ENCODE measurements at places on chromosomes 1 and 21. TPM values are rescaled to one million over a fixed set of nuclear protein-coding genes. Genes with fewer than 3 reads are reported as not detected.

The BGLAP gene
- not detected for total RNA-seq

GRCh38 chr1:110120960-110121561 lies 8.8 kb downstream of the UBL4B start:
- no peak for DNase-seq

- DNase-seq, result no peak
These were observed 32.6 kb downstream of the B3GALT5 start for GRCh38 chr21:39645331-39645730.

GRCh38 chr1:172682812-172683211 lies 23.9 kb downstream of the FASLG start:
- no peak for DNase-seq

- no peak for DNase-seq
These were observed 85.4 kb downstream of the CCDC185 start for GRCh38 chr1:223478606-223479005.

DNA sequence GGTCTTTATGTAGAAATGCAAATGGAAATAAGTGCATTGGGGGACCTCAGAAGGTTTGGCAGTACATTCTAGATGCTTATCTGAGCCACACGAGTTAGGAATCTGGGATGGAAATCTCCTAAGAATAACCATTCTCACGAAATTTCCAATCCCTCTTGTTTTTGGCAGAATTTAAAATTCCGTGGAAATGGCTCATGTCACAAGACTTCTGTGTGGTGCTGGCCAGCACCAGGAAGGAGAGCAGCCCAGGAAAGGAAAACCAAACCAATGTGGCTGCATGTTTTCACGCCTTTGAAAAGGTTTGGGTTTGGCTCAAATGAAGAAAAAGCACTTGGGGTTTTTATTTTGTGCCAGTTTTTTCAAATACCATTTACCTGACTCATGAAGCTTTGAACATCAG lies 80.1 kb upstream of the KCNK2 start:
- no peak for DNase-seq

DNA sequence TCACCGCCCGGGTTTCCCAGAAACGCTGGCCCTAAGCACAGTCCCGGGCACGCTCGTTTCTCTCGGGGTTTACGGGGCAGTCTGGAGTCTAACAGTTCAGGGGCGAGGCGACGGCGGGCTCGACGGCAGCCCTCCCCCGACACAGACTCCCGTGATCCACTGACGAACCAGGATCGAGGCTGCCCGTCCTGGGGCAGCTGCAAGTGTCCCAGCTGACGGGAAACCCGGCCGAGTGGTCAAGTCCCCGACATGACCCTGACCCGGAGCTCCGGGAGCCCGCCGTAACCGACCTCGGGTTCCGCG lies 494 bp downstream of the UBE2J2 start:
- DNase-seq, result no peak

DNA sequence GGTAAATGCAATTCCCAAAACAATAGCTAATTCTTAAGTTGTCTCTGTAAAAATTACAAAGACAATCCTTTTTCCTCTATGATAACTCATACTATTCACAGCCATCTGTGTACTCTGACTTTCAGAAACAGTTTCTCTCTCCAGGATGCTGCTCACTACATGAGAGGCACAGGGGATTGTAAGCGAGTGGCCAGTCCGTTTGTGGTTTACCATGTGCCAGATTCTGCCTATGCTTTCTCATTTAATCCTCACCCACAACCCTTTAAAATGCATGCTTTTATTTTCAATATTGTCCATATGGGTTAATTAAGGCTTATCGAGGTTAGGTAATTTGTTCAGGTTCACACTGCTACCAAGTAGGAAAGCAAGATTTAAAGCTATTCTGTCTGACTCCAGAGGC lies 23.0 kb downstream of the RGS1 start:
- no peak for DNase-seq

The CAPZB gene
- total RNA-seq, result 122 TPM

GRCh38 chr1:2331200-2331544 lies 60.2 kb downstream of the MORN1 start:
- no peak for DNase-seq

DNA sequence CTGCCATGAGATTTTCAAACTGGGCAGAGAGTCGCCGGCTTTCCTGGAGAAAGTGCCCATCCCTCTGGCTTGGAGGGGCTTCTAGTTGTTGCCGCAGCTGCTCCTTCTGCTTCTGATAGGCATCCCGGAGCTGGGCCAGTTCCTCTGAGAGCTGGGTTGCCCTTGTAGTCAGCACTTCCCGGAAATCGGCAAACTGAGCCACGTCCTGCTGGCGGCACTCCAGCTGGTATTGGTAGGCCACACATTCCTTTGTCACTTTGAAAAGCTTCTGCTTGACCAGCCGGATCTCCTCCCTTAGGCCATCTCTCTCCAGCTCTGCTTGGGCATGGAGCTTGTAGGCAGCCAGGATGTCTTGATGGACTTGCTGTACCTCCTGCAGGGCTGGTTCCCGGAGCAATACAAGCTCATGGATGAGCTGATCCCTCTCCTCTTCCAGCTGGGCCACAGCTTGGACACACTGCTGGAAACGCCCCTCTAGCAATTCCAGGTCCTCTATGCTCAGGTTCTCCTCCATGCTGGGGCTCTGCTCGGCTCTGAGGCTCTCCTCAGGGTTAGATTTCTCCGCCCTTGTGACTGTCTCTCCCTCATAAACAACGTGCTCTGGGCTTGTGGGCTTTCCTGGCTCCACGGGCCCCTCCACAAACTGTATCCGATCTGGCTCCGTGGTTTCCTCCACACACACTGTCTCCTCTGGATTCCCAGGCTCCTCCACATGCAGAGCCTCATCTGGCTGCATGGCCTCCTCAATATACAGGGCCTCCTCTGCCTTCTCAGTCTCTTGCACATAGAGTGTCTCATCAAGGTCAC lies 7.3 kb downstream of the SYNC start:
- DNase-seq, result peak; percentile 89

The GPR89A gene
- total RNA-seq, result 15.2 TPM

DNA sequence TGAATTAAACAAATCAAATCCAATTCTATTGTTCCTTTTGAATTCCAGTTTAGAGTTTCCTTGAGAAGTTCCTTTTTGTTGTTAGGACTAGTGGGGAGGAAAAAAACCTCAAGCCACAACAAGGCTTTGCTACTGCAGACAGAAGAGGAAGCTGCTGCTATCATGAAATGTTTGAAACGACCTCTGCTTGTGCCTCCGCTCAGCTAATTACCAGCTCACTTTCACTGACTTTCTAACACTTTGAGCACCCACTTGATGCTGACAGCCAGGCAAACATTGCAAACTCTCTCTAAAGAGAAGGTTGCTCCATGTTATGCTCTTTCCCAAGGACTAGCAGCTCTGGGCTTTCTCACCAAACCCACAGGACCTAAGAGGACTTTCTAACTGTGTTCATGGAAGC lies 203.9 kb upstream of the PROX1 start:
- no peak for DNase-seq

GRCh38 chr1:213585959-213586586 lies 401.7 kb upstream of the PROX1 start:
- no peak for DNase-seq

DNA sequence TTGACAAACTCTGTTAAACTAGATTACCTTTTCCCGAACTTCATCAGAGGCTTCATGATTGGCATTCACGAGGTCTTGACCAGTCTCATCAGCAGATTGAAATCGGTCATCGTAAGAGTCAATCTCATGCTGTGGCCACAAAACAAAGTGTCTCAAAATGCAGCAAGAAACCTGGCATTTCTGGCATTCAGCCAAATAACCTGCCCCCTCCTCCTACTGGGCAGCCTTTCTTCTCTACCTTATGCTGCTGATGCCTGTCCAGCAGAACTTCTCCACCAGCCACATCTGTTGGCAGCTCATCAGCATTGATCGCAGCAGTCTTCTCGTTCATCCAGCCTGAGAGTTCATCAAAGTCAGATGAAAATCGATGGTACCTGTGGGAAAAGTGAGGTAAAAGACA lies 12.2 kb downstream of the SPTA1 start:
- no peak for DNase-seq

DNA sequence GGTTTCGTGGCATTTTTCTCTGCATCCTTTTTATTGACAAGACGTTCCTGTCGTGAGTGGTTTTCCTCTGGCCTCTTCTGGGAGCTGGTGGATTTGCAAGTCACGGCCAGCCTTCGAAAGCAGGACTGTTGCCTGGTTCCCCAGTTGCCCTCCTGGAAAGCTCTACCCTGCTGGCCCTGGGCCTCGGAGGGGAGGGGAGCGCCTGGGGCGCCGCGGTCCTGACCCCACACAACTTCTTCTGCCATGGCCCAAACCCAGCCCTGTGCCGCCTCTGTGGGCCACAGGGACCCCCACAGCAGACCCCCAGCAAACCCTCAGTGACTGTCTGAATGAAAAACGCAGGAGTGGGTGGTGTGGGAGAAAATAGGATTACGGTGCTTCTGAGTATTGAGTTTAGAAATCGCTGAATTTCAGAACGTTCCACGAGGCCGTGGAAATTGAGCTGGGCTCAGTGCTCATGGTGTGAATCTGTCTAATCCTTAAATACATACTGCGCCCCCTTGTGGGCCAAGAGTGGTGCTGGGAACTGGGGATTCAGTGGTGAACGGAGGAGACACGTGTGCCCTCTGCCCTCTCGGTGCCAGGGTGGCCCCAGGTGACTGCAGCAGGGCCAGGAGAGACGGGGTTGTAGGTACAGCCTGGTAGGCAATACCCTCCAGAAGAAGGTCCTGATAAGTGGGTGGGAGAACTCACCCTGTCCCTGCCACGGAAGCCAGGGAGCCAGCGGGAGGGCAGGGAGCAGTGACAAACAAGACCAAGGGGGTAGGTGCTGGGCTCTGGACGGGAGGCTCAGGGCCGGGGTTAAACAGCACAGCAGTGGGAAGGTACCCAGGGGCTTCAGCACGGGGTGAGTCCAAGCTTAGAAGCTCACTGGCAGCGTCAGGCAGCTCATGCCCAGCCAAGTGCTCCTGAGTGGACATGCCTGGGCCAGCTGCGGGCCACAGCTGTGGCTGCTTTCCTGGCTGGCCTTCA lies 101.2 kb upstream of the COL6A1 start:
- DNase-seq, result no peak

- DNase-seq, result peak; percentile 86
These were observed 35.5 kb upstream of the HHAT start for GRCh38 chr1:210293171-210293607.

The MAN1C1 gene
- total RNA-seq, result 9.4 TPM

The HCRTR1 gene
- total RNA-seq, result 0.43 TPM

The RHEX gene
- total RNA-seq, result not detected

The OLIG2 gene
- total RNA-seq, result not detected

- DNase-seq, result no peak
These were observed 106.6 kb downstream of the VPS13D start for GRCh38 chr1:12336413-12336812.

The NENF gene
- total RNA-seq, result 56.8 TPM

DNA sequence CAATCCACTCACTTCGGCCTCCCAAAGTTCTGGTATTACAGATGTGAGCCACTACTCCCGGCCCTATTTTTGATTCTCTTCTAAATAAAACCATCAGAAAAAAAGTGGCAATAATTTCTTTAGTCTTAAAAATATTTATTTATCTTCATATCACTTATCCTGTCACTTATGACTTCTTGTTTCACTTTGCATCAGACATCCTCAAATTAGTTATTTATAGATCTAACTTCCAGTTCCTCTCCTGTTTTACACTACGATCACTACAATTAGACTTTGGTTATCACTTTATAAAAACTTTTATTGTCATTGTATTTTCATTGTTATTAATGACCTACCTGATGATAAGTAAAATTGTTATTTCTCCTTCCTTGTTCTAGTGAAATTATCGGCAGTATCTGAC lies 783.4 kb upstream of the BRINP3 start:
- no peak for DNase-seq

DNA sequence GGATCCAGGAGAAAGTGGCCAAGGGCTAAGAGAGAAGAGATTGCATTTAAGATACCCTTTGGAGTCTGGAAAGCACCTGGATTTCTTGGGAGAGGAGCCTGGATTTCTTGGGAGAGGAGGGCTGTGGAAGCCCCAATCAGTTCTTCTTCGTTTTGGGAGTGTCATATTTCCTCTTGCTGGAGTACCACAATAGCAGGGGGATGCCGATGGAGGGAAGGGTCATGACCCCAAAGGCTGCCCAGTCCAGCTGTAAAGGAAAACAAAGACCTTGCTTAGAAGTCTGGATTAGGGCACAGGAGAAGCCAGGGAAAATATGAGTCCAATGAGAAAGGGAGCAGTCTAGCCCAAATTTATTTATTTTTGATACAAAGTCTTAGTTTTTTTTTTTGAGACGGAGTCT lies 11.3 kb downstream of the SSR2 start:
- DNase-seq, result no peak

DNA sequence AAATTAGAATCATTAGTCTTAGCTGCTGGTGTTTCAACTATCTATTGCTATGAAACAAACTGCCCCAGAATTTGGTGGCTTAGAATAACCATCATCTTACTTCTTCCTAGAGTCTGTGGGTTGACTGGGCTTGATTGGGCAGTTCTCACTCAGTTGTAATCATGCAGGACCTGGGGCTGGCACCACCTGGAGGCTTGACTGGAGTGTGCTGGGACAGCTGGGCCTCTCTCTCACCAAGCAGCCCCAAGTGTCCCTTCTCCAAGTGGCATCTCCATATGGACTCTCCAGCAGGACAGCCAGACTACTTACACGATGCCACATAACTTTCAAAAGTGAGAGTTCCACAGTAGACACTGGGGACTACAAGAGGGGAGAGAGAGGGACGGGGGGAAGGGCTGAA lies 140.3 kb upstream of the ATP1B1 start:
- DNase-seq, result no peak

The ZFP69B gene
- 0.52 TPM for total RNA-seq

DNA sequence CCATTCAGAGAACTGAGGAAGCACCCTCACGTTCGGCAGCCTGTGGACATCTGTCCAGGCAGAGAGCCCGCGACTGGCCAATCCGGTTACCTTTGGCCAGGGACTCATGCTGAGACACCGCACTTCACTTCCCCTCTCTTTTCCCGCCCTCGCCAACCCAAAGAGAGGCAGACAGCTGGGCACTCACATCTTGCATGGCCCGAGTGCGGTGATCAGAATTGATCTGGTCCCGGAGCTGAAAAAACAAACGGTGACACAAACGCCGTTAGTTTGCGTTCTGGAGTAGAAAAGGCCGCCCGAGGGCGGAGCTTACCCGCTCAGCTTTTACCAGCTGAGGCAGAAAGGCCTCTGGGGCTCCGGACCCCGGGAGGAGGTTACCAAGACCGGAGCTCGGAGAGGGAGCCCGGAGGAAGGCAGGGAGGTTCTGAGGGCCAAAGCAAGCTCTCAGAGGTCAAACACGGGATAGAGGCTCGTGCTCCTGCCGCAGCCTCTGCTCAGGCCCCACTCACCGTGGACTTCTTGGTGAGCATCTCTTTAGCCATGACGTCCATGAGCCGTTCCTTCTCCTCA lies 376 bp downstream of the SF3A3 start:
- DNase-seq, result no peak

- no peak for DNase-seq
These were observed 37.9 kb upstream of the CACNA1E start for GRCh38 chr1:181445436-181445835.

The FCER1G gene
- total RNA-seq, result 16.8 TPM

GRCh38 chr1:38571726-38572125 lies 287.8 kb downstream of the RRAGC start:
- DNase-seq, result no peak

The ZSWIM5 gene
- total RNA-seq, result 1.7 TPM

Data from right atrium auricular region (tissue), 2 donors.